ENCODE measurements at places on chromosomes 1 and 21.

DNA sequence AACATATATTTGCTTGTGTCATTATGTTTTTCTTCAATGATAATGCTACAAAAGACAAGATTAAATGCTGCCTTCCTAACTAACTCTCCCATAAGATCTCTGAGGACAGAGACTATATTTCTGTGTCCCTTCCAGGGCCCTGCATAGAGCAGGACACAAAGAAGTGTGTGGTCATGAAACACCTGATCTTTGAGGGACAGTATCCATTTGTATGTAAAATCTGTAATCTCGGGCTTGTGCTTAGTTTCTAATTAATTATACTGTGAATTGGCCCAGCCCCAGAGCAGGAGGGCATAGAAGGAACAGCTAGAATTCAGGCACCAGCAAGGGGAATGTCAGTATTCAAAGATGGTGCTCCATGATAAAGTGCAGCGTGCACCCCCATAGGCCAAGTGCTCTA lies 374.9 kb downstream of the HHAT start:
- DNase-seq = no peak

- no peak for DNase-seq
These were observed 35.9 kb downstream of the CD46 start for GRCh38 chr1:207787776-207788175.

DNA sequence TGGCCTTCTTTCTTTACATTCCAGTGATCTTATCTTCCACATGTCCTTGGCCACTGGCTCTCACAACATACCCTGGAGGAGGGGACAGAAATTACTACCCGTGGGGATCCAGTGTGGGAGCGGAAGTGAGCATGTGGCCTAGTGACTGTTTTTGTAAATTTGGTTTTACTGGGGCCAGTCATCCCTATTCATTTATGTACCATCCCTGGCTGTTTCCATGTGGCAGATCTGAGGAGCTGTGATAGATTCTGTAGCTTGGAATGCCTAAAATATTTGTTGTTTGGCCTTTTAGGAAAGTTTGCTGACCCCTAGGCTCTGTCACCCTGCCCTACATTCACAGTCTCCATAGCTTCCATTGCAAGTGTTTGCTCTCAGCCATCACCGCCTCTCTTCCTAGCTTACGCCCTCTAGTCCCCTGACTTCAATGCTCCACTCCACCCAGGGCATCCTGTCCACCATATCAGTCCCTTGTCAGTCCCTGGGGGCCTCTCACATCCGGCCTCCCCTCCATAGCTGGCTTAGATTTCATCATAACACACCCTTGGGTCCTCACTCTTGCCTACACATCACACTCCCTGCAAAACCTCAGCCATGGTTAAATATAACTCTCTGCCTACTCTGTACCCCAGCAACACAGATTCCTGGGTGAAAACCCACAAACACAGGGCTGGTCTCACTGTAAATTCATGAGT lies 25.8 kb downstream of the DHCR24 start:
- no peak for DNase-seq

- no peak for DNase-seq
These were observed 49.3 kb downstream of the PTGFR start for GRCh38 chr1:78540048-78540447.

- DNase-seq = no peak
These were observed 90.4 kb upstream of the EDN2 start for GRCh38 chr1:41574842-41575241.

- no peak for DNase-seq
These were observed 140.4 kb upstream of the ETV3 start for GRCh38 chr1:157278383-157279137.

DNA sequence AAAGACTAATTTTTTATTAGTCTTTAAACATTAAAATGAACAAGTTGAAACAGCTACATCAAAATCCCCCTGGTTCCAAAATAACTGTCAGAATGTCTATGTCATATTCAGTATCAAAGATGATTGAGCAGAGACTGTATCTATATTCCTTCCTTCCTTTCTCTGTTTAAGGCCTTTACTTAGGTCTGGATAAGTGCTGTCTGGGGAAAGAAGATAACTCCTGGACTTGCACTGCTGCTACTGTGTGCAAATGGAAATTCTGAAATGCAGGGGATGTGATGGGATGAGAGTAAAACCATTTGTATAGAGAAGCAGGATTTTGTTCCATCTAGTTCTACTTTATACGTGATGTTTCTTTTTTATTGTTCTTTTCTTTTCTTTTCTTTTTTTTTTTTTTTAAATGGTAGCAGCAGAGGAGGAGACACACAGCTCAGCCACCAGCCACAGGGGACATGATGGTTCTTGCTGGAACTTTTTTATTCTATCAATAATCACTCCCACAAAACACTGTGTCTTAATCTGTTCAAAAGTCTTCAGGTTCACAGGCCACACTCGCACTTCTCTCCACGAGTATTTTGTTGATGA lies 33.6 kb upstream of the FOXE3 start:
- no peak for DNase-seq

- DNase-seq = no peak
These were observed 136.7 kb upstream of the SYT6 start for GRCh38 chr1:114290341-114290740.

- no peak for DNase-seq
These were observed 148.9 kb upstream of the IGSF21 start for GRCh38 chr1:17958704-17959103.

DNA sequence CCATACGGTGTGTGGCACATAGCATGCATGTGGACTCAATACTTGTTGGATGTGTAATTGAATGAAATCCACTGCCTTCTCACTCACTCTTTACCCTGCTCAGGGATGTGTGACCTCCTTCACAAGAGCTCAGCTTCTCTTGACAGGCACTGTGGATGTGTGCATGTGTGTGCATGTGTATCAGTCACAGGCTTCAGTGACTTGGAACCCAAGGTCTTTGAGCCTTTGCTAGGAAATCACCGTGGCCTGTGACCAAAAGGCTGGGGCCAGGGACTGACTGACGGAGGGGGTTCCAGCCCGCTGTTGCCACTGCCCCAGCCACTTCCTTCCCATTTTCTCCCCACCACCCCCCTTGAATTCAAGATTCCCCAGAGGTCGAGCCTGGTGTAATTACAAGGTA lies 144.4 kb upstream of the POU3F1 start:
- DNase-seq = no peak

DNA sequence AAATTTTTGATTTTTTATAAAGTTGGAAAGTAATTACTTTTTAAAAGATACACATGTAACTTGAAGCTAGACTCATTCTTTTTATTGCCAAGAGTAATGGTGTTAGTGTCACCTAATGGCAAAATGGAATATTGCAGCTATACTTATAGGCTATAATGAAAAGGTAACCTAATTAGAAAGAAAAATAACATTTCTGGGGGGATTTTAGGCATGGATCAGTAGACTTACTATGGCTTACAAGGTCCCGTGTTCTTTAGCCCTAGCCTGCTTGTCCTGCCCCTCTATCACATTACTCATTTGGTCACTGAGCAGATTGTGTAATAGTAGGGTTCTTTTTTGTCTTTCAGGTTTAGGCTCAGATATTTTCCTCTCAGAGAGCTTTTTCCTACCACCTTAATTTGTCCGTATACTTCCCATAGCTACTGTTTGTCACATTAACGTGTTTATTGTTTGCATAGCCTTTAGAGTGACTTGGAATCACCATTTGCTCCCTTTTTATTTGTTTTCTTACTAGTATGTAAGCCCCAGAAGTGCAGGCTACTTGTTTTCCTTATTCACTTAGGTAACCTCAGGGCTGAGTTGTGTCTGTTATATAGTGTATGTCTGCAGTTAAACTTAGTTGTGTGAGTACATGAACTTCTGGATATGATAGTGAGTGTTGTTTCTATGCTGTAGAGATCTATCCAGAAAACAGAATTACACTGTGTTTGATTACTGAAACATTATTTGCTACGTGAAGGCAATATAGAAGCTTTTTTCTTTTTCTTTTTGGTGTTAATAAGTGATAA lies 58.7 kb downstream of the RABGAP1L start:
- no peak for DNase-seq

- no peak for DNase-seq
These were observed 3.4 kb downstream of the SLC26A9 start for GRCh38 chr1:205939690-205940330.

DNA sequence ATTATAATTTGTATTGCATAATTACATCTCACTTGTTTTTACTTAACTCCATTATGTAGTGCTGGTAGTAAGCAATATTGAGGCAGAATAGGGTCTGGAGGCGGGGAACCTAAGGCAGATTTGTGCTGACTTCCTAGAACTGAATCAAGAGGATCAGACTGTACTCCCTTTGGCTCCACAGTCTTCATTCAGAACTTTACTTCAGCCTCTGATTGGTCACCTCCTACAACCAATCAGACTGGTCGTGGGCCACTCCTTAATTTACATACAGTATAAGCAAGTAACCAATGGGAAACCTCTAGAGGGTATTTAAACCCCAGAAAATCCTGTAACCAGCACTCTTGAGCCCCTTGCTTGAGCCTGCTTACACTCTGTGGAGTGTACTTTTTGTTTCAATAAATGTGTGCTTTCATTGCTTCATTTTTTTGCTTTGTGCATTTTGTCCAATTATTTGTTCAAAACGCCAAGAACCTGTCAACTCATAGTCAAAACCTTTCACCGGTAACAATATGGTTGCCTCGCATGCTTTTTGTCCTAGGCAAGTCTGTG lies 31.6 kb downstream of the ZBTB8OS start:
- DNase-seq = no peak

- DNase-seq = no peak
These were observed 43.5 kb downstream of the PROX1 start for GRCh38 chr1:214031267-214031650.

GRCh38 chr1:3898994-3899753 lies 898 bp downstream of the C1orf174 start:
- DNase-seq = no peak

DNA sequence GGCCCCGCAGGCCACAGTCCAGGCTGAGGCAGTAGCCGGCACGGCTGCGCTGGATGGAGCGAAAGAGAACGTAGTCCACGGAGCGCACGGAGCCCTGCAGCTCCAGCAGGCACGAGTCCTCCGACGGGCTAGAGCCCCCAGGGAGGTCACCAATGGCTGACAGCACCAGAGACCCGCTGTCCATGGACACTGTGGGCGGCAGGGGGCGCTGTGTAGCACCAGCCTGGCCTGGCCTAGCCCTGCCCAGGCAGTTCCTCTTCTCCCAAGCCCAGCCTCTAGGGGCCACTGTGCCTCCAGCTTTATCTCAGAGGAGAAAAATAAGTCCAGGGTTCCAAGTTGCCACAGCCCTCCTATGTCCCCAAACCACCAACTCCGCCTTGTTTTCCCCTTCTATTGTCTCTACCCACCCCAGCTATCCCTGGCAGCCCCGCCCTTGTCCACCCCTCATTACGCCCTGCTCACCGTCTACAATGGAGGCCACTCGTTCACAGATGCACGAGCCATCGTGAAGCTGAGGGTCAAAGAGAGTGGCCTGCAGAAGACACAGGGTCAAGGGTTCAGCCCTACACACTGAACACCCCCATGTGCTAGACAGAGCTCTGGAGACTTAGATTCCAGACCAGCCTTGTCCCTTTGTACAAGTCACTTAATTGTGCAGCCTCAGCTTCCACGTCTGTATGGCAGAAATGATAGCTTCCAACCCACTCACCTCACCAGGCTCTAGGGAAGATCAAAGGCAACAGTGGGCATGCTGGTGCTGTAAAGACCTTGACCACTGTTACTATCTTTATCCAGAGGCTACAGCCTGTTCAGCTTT lies 4.4 kb downstream of the ENTREP3 start:
- peak; percentile 93 for DNase-seq

DNA sequence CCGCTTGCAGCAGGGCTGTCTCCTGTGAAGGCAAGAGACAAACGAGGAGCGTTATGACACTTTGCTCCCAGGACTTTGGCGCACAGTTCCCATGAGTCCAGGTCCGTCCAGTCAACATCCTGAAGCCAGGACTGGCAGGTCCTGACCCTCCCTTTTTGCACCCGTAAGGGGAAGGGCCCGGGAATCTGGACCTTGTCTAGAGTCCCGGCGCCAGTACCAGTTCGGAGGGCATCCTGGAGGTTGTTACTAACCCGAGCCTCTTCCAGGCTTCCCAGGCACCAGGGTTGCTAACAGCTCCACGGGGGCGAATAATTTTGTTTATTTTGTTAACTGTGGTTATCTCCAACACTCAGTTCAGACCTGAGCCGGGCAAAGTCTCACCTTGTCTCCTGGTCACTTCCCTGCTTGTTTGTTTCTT lies 682 bp upstream of the RWDD3 start:
- no peak for DNase-seq

GRCh38 chr1:214380396-214380795 lies 99.4 kb downstream of the SMYD2 start:
- no peak for DNase-seq

- peak; percentile 71 for DNase-seq
These were observed at the start of gene PSEN2 for GRCh38 chr1:226870401-226871279. Gene PSEN2 (plus strand): TSS chr1:226870616. CDS start chr1:226881908, 11,292 bp downstream.

GRCh38 chr1:246588159-246588721 lies 22.0 kb downstream of the CNST start:
- no peak for DNase-seq

- no peak for DNase-seq
These were observed 813.6 kb upstream of the ADGRL2 start for GRCh38 chr1:80987106-80987505.

DNA sequence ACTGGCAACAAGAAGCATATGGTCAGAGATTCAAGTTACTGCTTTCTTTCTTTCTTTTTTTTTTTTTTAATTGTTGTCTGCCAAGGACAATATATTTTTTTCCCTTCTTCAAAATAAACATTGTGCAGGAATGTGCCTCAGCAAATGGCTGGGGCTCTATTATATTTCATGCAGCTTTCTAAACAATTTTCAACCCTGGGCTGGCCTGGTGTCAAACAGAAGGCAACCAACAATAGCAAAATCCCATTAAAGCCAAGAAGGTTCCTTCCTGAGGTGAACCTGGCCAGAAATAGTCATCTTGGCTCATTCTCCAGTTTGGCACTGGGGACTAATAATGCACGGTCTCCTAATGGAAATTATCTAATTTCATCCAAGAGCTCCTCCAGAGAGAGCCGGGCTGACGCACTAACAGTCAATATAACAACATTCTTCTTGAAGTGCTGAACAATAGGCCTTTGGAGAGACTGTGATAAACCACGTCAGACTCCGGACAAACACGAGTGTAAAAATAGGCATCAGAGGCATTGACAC lies 35.7 kb upstream of the HLX start:
- peak; percentile 61 for DNase-seq

- DNase-seq = no peak
These were observed 24.8 kb upstream of the ACBD6 start for GRCh38 chr1:180527101-180527669.

DNA sequence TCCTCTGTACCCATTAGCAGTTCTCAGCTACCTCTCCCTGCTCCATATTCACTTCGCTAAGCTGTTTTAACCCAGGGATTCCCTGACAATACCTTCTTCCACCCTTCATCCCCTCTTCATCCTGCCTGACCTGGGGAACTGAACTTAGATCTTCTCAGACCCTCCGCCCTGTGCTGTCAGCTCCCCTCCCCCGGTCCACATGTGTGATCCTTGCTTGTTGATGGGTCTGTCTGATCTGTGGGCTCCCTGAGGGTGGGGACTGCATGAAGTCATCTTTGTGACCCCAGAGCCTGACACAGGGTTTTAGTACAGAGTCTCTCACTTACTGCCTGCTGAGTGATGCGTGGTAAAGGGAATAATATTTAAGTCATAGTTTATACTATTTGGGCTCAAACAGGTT lies 11.8 kb downstream of the CHAF1B start:
- DNase-seq = no peak

All from ureter (tissue), 1 donor.